Mucosa of gallbladder (tissue), 1 donor: ENCODE measurements at places on chromosomes 12 and 14.

GRCh38 chr12:66620026-66620425 lies 58.9 kb downstream of the GRIP1 start:
- DNase-seq = no peak

- DNase-seq = no peak
Observed at GRCh38 chr12:86724716-86725115, 468.5 kb upstream of the MGAT4C start.

DNA sequence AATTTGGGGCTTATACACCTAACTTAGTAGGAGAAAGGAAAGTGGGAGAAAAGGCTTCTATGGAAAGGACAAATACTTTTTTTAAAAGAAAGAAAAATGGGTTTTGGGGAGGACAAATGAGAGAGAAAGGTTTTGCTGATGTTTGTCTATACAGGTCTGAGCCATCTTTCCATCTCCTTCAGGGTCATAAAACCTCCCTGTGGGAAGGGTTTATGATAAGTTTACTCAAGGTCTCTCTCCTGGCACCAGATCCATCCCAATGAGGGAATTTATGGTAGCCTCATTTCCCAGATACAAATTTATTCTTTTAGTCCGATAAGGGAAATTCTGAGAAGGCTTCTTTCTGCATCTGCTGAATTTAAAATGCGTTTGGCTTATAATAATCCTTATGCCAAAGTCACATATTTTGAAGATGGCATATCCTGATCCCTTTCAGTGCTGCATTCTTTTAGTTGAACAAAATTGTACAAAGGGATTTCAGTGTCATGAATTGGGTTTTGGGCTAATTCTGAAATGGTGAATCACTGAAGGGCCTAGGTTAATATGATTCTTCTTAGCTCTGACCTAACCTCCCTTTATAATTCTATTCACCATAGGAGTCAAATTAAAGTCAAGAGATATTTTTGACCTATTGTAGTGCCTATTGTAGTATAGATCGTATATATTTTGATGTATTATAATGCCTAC lies 173.5 kb upstream of the DYRK2 start:
- DNase-seq = no peak

GRCh38 chr14:23727566-23728335 lies 91.6 kb downstream of the DHRS2 start:
- DNase-seq = no peak

DNA sequence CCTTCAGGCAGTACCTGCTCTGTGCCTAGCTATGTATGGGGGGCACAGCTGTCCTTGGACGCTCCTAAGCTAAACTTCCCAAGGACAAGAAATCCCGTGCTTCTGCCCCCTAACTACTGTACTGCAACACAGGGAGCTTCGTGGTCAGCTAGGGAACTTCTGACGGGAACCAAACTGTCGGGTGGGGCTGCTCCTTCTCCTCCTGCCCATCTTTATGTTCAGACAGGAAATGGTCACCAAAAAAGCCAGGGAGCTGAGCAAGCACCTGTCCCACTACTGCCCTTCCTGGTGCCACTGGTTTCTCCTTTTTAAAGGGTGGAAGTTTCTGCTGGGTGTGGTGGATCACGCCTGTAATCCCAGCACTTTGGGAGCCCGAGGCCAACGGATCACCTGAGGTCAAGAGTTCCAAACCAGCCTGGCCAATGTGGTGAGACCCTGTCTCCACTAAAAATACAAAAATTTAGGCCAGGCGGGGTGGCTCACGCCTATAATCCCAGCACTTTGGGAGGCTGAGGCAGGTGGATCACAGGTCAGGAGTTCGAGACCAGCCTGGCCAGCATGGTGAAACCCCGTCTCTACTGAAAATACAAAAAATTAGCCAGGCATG lies 26.6 kb downstream of the PXN start:
- DNase-seq = no peak

GRCh38 chr12:121033625-121034349 lies 5.3 kb downstream of the OASL start:
- DNase-seq = no peak

- no peak for DNase-seq
Observed at GRCh38 chr12:23210573-23210972, 585.6 kb downstream of the ETNK1 start.

DNA sequence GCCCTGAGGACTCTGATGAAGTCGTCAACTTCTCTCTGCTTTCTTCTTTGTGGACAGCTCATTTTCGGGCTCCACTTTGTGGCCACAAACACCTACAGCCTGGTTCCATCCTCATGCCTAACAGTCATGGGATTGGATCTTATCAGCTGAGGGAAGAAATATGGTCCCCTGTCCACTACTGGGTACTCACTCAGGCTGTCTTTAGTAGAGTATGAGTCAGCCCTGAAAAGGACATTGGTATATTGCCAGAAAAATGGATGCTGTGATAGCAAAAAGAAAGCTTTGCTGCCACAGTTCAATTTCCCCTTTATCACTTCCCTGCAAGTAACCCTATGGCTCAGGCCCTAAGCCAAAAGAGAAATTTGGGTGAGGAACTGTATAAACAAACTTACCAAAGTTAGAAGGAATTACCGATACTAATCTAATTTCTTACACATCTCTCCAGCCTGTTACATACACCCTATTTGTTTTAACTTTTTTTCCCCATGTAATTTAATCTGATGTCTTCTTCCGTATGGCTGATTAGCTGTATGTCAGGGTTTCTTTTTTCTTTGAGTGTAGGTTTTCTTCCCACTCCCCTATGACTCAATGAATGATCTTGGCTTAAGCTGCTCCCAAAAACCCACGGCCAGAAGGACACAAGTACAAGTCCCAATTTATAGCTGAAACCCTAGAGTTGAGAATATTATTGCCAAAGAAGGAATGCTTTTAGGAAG lies 29.1 kb downstream of the MTHFD1 start:
- DNase-seq = no peak

- DNase-seq = peak; percentile 74
Observed at GRCh38 chr12:95942524-95943329, at the start of gene CCDC38. CCDC38 (minus strand) TSS chr12:95942614; CDS start chr12:95936509, 6,105 bp downstream.

GRCh38 chr14:91341751-91342154 lies 75.9 kb downstream of the CCDC88C start:
- DNase-seq = no peak

DNA sequence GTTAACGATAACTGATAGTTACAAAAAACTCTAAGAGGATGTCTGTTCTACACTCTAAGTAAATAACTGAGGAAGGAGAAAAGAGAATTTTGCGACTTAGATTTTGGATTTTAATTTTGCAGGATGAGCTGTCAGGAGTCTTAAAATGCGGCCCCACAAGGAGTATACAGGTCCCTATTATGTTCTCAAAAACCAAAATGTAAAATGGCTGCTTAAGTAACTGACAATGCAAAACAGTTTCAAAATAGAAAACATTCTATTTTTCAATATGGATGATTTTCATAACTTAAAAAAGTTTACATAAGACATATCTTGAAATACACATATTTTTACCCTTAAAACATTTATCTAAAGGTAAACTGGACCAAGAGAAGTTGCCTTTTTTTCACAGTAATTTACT lies 2.6 kb downstream of the CD69 start:
- no peak for DNase-seq

- no peak for DNase-seq
Observed at GRCh38 chr12:121787063-121788025, 6.1 kb downstream of the RHOF start.

GRCh38 chr12:62301799-62302133 lies 41.6 kb downstream of the USP15 start:
- DNase-seq = no peak

GRCh38 chr12:116182359-116183063 lies 95.0 kb downstream of the MED13L start:
- DNase-seq = no peak

- no peak for DNase-seq
Observed at GRCh38 chr14:103128631-103129300, 5.5 kb downstream of the TNFAIP2 start.

- no peak for DNase-seq
Observed at GRCh38 chr12:20274008-20274407, 94.3 kb upstream of the PDE3A start.

GRCh38 chr14:93799989-93800921 lies 12.0 kb upstream of the PRIMA1 start:
- DNase-seq = no peak

DNA sequence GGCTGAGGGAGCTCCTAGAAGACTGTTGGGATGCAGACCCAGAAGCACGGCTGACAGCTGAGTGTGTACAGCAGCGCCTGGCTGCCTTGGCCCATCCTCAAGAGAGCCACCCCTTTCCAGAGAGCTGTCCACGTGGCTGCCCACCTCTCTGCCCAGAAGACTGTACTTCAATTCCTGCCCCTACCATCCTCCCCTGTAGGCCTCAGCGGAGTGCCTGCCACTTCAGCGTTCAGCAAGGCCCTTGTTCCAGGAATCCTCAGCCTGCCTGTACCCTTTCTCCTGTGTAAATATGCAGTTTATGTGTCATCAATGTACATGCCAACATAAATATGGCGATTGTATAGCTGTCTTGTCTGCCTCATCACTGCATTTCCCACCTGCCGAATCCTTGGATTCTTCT lies 7.5 kb downstream of the AMHR2 start:
- no peak for DNase-seq

DNA sequence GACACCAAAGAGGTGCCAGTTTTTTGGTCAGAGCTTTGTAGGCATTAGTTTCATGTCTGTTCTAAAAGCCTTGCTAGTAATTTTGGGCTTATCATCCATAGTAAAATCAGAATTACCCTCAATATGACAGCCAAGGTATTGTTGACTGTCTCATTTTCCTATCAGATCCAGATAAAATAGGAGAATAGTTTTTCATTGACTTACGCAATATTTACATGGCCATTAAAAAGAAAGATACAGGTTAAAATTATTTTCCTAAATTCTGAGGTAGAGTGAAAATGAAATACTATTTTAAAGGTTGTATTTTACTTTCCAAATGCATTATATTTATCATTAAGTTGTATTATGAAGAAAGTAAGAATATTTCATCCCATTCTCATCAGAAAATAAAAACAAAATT lies 203.7 kb downstream of the LRFN5 start:
- DNase-seq = no peak

DNA sequence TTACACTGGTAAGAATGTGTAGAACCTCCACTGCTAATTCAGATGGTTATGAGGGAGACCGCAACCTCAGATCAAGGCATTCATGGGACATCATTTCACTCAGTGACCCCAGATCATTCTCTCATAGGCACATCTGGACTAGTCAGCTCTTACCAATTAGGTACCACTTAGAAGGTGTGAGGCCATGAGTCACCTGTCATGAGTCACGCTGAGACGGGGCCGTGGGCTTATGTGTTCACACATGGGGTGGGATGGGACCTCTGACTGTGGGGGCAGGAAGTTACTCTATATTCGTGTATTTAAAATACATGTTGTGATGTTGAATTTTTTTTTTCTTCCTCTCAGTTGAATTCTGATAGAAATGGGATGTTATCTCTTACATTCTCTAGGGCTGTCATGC lies 55.9 kb downstream of the CCDC92 start:
- DNase-seq = no peak

- DNase-seq = no peak
Observed at GRCh38 chr14:91253795-91254323, 9.4 kb upstream of the GPR68 start.

DNA sequence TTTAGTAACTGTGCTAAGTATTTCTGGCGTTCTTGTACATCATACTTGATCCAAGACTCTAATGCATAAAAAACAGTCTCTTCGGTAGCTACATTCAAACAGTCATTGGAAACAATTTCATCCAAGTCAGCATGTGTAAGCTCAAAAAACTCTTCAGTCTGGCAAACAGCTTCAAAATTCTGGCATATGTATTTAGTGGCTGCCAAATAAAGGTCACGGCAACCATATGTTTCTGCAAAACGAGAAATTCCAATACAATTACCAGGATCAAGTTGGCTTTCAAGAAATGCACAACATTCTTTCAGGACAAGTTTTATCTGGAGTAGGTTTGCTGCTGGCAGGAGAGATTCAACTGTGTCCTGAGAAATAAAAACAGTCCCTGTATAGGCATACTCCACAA lies 16.5 kb downstream of the KLHL28 start:
- DNase-seq = no peak

DNA sequence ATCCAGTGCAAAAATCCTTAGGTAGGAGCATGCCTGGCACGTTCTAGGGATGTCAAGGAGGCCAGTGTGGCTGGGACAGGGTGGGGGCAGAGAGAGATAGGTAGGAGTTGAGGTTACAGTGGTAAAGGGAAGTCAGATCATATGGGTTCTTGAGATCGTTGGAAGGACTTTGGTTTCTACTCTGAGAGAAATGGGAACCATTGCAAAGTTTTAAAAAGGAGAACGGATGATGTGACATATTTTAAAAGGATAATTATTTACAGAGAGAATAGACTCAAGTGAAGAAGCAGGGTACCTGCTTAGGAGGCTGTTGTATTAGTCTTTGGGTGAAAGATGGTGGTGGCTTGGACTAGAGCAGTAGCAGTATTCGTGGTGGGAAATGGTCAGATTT lies 47.6 kb upstream of the ATP2B1 start:
- DNase-seq = no peak

DNA sequence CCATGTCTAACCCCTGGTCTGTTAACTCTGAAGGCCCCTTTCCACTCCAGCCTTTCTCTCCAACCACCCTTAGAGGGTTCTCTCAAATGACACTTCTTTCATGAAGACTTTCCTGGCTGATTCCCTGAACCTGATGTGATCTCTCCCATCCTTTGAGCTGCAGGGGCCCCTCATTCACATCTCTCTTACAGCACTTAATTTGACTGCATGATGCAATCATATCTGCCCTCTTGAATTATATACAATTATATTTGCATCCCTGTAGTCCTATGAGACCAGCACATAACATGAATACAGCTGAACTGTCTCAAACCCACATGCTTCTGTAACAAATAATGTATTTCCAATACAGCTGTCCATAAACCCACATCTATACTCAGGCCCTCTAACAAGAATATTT lies 56.4 kb downstream of the PPP2R5E start:
- DNase-seq = no peak

DNA sequence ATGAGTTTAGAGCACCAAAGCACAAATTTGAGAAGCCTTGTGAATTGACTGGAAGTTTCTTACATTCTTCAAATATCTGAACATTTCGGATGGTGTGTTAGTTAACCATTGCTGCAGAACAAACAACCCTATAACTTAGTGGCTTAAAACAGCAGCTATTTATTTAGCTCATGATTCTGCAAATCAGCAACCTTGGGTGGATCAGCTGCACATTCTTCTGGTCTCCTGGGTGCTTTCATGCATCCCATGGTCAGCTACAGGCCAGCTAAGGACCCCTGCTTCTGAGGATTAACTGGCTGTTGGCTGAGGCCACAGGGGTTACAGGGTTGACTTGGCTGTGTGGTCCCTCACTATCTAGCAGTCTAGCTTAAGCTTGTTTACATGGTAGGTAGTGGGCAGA lies 114.0 kb upstream of the HIF1A start:
- no peak for DNase-seq

- peak; percentile 67 for DNase-seq
Observed at GRCh38 chr12:52156757-52157565, 34.9 kb downstream of the KRT80 start.

GRCh38 chr12:85273381-85274314 lies 6.4 kb upstream of the ALX1 start:
- DNase-seq = no peak

- DNase-seq = no peak
Observed at GRCh38 chr14:74133833-74134481, 49.2 kb downstream of the LIN52 start.
